Fibroblast of the conjunctiva (primary cell): ENCODE measurements at places on chromosomes 11 and 22.
A peak's percentile ranks its signal among the peaks of the same experiment; 100 is the strongest.

GRCh38 chr11:91435694-91436395 is 788.8 kb upstream of the FAT3 start:
- no peak for DNase-seq

DNA sequence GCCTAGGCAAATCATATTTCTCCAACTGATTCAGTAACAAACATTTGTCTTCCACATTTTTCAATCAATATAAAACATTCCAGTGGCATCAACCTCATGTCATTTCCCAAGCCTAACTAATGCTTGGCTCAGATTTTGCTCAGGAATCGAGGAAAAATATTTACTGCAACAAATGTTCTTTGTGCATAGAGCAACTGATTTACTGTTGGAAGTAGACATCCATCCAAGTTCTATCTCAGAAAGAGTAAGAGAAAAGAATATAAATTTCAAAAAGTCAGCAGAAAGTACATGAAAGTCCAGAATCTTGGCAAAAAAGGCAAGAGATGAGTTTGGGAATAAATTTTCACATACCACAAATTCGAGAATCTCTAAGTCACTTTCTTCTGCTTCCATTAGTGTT is 2245.0 kb upstream of the RAG2 start:
- no peak for DNase-seq

DNA sequence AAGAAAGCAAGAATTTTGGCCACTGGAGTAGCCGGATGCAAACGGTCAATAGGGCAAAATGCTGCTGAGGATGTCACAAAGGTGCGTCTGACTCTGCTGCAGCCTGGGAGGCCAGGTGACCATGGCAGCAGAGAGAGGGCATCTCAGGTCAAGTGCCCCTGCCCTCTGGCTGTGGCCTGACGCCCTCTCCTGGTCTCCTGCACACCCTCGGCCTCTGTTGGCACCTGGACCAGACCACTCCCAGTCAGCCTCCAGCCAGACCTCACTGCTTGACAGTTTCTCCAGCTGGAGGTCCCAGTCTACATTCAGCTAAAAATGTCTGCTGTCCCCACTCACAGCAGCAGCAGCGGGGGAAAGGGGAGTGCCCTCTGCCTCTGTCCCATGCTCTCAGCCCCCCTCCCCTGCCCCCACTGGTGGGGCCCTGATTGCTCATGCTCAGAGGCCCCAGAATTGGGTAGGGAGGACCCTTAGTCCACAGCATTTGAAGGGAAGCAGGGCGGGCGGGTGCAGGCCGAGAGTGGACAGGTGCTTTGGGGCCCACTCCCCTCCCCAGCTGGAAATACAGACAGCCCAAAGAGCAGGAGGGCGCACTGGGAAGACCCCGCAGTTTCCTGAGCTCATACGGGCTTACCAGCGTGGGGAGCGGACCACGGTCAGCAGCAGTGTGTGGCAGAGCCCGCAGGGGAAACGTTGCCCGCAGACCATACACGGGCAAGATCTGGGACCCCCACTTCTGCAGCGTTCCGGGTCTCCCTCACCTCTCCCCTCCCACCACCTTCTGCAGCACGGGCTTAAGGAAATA is 1.6 kb upstream of the BRSK2 start:
- no peak for DNase-seq

GRCh38 chr11:120649316-120649715 is 137.8 kb downstream of the GRIK4 start:
- DNase-seq: no peak

GRCh38 chr11:114321621-114322257 is 25.5 kb downstream of the NNMT start:
- peak; percentile 48 for DNase-seq

- no peak for DNase-seq
These were observed at the start of gene EFEMP2 for GRCh38 chr11:65872586-65873317. Gene EFEMP2, minus strand, starts transcription at chr11:65872800. Its CDS starts 446 bp downstream, at chr11:65872354.

DNA sequence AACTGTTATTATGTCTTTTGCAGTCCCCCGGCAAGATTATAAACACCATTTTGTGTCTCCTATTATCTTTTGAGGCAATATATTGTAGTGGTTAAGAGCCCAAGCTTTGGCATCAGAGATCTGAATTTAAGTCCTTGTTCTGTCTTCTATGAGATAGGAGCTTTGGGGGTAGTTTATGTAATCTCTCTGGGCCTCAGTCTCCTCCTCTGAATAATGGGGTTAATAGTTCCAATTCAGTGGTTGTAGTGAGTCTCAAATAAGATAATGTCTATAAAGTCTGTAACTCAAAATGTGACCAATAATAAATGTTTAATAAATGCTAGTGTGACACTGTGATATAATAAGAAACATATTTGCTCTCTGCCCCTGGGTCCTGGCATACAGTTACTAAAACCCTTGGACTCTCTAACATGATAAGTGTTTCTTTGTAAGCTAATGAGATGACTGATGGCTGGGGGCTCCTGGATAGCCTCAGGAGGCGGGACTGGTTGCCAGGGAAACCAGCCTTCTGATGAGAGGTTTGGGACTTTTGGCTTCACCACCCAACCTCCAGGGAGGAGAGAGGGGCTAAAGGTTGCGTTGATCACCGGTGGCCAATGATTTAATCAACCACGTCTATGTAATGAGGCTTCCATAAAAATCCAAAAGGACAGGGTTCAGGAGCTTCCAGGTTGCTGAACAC is 183.4 kb upstream of the MTMR2 start:
- DNase-seq: no peak

- DNase-seq: no peak
These were observed 29.8 kb upstream of the CTSC start for GRCh38 chr11:88367310-88367709.

GRCh38 chr22:37610480-37611129 is 2.0 kb downstream of the GGA1 start:
- no peak for DNase-seq

DNA sequence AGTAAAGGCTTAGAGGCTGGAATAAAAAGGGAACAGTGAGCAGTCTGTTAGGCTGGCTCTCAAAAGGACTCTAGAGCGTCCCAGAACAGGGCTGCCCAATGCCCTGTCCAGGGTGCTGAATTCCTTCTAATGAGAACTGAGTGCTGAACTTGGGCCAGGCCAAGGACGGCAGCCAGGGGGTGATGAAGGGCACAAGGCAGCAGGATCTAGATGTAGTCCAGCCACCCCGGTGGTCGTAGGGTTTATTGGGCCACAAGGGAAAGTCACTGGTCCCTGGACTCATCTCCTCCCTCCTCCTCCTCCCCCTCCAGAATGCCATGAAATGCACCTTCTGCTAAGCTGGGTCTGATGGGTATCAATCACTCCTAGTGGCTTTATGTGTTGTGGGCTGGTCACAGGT is 19.2 kb downstream of the NPTXR start:
- peak; percentile 24 for DNase-seq

DNA sequence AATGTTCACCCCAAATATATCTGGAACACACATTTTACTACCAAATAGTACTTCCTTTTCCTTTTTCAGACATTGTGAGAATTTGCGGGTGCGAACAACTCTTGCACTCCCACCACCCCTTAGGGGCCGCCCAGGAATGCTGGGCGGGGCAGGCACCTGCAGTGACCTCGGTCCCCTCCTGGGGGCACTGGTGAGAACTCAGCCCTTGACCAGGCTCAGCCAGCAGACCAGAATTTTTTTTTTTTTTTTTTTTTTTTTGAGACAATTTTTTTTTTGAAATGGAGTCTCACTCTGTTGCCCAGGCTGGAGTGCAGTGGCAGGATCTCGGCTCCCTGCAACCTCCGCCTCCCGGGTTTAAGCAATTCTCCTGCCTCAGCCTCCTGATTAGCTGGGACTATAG is 75.8 kb downstream of the ARHGAP8 start:
- DNase-seq: no peak
